ENCODE measurements at places on chromosomes 2 and 18. TPM values are rescaled to one million over a fixed set of nuclear protein-coding genes. Genes with fewer than 3 reads are reported as not detected.

The TMEM178A gene
- total RNA-seq, result 3.2 TPM

The LHCGR gene
- total RNA-seq, result 1.5 TPM

The C2orf66 gene
- 0.69 TPM for total RNA-seq

The EFR3B gene
- total RNA-seq, result 4.9 TPM

The GATA6 gene
- total RNA-seq, result 2.2 TPM

The CCDC93 gene
- total RNA-seq, result 34.7 TPM

The TCF23 gene
- total RNA-seq, result 0.20 TPM

The LCT gene
- under 0.01 TPM for total RNA-seq

Measured in skin of body (tissue), 3 donors.